ENCODE measurements at places on chromosomes 12 and 14. TPM values are rescaled to one million over a fixed set of nuclear protein-coding genes. Genes with fewer than 3 reads are reported as not detected.

Gene CLEC6A
- total RNA-seq: not detected

Gene NKX2-1
- total RNA-seq: not detected

Gene IPO4
- total RNA-seq: 109 TPM

Gene ANKRD9
- 37.0 TPM for total RNA-seq

- H3K27ac ChIP-seq: no peak overlapping the region
- no peaks in the 10 kb centered on the region for H3K4me1 ChIP-seq
- no peaks in the 10 kb centered on the region for H3K27me3 ChIP-seq
These were observed 164.2 kb downstream of the ALG10 start for GRCh38 chr12:34186492-34186891.

- H3K4me3 ChIP-seq: no peak overlapping the region
- no peak for DNase-seq
- H3K27ac ChIP-seq: no peak overlapping the region
- H3K36me3 ChIP-seq: no peaks in the 10 kb centered on the region
These were observed 58.9 kb upstream of the TMTC2 start for GRCh38 chr12:82627799-82628198.

DNA sequence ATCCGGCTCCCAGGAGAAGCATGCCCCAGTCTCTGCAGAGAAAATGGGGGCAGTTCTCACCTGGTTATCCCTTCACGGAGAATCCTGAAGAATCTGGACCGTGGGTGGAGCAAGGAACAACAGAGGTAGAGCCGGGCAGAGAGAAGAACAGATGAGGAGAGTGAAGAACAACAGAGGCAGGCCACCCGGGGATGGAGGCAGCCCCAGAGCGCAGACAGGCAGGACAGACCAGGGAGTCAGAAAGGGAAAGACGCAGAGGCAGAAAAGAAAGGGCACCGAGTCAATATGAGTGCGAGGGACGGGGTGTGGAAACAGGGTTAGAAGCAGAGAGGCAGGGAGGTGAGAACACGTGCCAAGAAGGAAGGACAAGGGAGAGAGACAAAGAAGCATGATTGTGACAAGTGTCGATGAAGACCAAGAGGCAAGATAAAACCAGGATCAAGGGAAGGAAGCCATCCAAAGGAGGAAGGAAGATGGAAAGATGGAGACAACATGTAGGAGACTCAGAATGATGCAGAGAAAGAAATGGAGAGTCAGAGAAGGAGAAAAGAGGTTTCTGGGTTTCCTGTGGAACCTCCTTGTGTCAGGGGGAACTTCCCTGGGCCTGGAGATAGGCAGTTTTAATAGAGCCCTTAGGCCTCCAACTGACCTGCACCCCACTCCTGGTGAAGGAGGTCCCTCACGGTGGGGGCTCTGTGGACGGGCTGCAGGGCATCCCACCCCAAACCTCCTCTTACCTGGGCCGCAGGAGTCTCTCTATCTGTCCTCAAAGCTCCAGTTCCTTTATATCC lies at the start of gene MYH6:
Gene MYH6, minus strand, starts transcription at position 758 of the 791 bp plus-strand sequence. CDS start 1,050 bp downstream, outside the sequence.
- no peaks in the 10 kb centered on the region for H3K27me3 ChIP-seq
- no peak for DNase-seq
- H3K27ac ChIP-seq: no peak within 1 kb of the TSS
